ENCODE measurements at places on chromosomes 16 and 17.

GRCh38 chr17:43907998-43908721 lies 824 bp upstream of the MPP2 start:
- DNase-seq: peak; percentile 8

DNA sequence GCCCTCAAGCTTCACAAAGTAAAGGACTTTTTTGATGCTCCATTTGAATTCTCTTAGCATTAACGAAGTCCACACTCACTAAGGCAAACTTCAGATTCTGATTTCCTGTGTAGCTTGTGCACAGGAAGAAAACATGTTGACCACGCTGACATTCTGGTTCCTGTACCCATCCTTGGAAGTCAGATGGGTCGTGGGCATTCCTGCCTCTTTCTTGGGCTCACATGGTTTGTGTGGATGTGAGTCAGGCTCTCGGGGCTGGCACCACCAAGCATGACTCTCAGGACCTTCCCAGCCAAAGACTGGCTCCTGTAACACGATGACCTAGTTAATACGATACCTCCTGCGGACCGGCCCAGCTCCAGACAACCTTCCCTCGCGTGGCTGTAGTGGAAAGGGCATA lies 32.8 kb downstream of the ARSG start:
- DNase-seq: no peak

- DNase-seq: no peak
These were observed 219.7 kb downstream of the TMEM114 start for GRCh38 chr16:8370374-8371270.

DNA sequence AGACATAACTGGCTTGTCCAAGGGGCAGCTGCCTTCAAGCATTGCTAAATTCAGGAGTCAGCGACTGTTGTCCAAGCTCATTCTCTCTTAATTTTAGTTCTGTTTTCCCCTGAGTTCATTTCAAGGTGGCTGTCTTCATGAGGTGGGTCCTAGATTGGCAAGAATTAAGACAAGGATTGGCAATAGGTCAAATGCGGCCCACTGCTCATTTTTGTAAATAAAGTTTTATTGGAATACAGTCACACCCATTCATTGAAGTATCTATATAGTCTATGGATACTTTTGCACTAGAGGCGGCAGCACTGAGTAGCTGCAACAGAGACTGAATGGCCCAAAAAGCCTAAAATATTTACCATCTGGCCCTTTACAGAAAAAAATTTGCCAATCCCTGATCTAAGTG lies 73.8 kb downstream of the TMEM114 start:
- DNase-seq: no peak

- no peak for DNase-seq
These were observed 358.8 kb downstream of the C16orf95 start for GRCh38 chr16:86958423-86958822.

GRCh38 chr17:5588584-5588983 lies 4.3 kb upstream of the NLRP1 start:
- no peak for DNase-seq

- no peak for DNase-seq
These were observed 279.9 kb upstream of the DYNLRB2 start for GRCh38 chr16:80260906-80261311.

- no peak for DNase-seq
These were observed 7.3 kb upstream of the SMIM5 start for GRCh38 chr17:75625813-75626486.

GRCh38 chr17:40063187-40063771 lies 514 bp downstream of the THRA start:
- DNase-seq: no peak

GRCh38 chr17:35244341-35245195 lies 1.7 kb downstream of the SLFN5 start:
- DNase-seq: peak; percentile 25

DNA sequence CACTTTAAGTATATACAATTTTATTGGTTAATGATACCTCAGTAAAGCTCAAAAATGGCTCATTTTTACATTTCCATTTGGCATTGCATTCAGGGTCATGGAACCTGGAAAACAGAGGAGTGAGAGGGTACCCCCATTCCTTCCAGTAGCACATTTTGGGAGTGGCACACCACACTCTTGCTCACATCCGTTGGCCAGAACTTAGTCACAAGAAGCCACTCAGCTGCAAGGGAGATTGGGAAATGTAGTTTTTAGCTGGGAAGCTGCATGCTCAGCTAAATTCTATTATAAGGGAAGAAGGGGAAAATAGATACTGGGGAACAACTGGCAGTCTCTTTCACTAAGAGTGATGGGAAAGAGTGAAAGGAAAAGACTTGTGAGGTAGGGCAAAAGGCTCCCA lies 102.5 kb upstream of the TMEM97 start:
- DNase-seq: no peak

DNA sequence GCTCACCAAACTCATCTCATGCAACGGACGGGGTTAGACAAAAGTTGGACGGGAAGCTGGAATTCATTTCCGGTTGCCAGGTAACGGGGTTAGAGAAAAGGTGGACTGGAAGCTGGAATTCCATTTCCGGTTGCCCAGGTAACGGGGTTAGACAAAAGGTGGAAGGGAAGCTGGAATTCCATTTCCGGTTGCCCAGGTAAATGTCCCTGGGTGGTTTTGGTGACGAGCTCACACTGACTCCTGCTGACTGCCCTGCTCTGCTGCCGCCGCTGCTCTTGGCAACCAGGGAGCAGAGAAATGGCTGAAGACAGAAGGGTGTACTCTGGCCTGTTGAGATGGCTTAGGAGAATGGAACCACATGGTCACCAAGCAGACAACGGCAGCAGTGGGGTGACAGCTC lies 170.3 kb upstream of the RPH3AL start:
- no peak for DNase-seq

- no peak for DNase-seq
These were observed 12.8 kb downstream of the STAC2 start for GRCh38 chr17:39212841-39213480.

GRCh38 chr17:81428121-81428515 lies 32.9 kb downstream of the BAHCC1 start:
- no peak for DNase-seq

- DNase-seq: no peak
These were observed 141.4 kb downstream of the TMEM132E start for GRCh38 chr17:34720760-34721159.

GRCh38 chr17:28081467-28081866 lies 39.0 kb downstream of the NLK start:
- DNase-seq: no peak

Data from GDM1 (cell line).